ENCODE measurements at places on chromosomes 4 and X.

- DNase-seq, result no peak
Observed at GRCh38 chr4:168321006-168321405, 2.5 kb upstream of the DDX60 start.

- DNase-seq, result peak; percentile 63
Observed at GRCh38 chr4:61200916-61201526, 895 bp downstream of the ADGRL3 start.

- no peak for DNase-seq
Observed at GRCh38 chr4:27006646-27007045, 146.0 kb downstream of the STIM2 start.

GRCh38 chrX:50971395-50971794 is 60.9 kb downstream of the BMP15 start:
- no peak for DNase-seq

- no peak for DNase-seq
Observed at GRCh38 chr4:152956147-152956546, 20.0 kb downstream of the FHDC1 start.

DNA sequence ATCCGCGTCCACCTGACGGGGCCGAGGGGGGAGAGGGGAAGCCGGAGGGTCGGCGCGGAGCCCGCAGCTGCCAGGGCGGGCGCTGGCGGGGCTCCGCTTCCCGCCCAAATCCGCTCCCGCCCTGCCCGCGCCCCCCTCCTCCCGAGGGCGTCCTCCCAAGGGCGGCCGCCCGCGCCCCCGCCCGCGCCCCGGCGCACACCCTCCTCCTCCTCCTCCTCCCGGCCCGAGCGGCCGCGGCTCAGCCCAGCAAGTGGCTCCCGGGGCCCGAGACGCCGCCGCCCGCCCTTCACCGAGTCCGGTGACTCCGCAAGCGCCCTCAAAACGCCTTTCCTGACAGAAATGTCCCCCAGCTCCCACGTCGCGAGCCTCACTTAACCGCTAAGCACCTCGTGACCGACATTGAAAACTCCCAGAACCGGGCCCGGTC is 487 bp downstream of the HMGB2 start:
- DNase-seq, result peak; percentile 76

GRCh38 chr4:83929550-83929949 is 393.6 kb downstream of the GPAT3 start:
- DNase-seq, result no peak

DNA sequence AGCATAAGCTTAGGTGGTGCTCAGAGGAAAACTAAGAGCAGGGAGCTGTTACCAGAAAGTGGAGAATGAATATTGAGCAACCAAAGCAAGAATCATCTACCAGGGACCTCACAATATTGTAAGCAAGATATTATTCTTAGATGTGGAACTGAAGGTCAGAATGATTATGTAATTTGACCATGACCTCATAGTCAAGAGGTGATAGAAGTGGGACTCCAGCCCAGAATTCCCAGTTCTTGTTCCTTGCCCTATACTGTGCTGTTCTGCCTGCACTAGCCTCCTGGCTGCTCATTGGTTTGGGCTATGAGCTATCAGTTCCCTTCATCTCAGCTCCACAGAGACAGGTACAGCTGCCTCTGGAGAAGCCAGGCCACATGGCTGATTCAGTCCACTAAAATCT is 229.4 kb downstream of the LDB2 start:
- DNase-seq, result no peak

Measured in neural progenitor cell (in vitro differentiated cells).